AG10803 (cell line): ENCODE measurements at places on chromosomes 11 and 22.

DNA sequence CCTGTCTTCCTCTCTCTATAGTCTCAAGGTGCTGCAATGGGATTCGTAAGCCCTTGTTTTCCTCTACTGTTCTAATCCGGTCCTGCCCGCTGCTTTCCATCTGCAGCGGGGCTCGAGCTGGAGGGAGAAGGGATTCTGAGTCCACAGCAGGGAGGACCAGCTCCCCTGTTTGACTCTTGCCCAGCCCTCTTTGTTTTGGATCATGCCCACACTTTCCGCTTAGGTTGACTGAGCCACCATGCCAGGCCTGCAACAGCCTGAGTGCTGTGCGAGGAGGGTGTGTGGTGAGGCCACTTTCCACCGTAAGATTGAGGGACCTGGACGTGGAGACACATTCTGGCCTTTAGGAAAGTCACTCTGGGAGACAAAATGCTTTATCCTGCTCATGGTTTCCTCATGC, 58.3 kb downstream of the CEP164 start:
- DNase-seq: no peak

DNA sequence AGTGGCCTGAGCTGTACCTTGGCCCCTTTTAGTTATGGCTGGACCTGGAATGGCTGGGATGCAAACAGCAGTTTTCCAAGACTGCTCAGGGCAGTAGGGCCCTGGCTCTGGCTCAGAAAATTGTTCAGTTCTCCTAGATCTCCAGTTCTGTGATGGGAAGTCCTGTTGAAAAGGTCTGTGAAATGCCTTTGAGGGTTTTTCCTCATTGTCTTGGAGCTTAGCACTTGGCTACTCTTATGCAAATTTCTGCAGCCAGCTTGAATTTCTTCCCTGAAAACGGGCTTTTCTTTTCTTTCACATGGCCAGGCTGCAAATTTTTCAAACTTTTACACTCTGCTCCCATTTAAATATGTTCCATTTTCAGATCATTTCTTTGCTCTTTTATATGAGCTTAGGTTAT, 33.2 kb downstream of the OR4A15 start:
- DNase-seq: no peak

DNA sequence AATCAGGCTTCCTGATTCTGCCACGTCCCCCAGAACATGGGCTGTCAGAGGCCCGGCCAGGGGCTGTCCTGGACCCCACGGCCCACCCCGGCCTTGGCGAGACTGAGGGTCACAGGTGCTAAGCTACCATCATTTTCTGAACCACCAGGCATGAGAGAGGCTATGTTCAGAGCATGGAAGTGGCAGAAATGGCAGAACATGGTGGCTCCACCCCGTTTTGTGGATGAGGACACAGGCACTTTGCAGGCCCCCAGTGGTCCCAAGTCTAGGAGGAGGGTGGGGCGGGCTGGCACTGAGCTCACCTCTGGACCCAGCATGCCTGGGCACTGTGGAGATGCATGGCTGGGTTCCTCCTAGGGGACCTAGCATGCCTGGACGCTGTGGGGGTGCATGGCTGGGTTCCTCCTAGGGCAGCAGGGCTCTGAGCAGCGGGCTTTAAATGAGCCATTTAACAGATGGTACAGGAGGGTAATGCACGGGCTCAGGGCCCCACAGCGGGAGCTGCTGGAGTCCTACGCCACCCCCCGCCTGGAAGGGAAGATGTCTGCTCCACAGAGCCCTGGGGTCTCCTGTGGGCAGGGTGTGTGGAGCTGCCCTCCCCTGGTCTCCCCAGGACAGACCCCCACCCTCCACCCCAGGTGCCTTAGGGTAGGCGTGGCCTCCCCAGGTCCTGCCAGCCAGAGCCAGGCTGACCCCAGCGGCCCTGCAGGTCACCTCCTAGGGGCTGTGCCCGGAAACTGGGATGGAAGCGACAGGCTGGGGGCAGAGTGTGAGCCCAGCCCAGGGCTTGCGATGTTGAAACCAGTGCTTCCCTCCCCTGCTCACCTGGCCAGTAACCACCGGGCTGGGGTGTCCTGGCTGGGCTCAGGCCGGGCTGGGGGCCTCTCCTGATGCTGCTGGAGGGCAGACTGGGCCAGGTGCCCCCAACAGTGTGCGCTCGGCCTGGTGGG, 6.1 kb upstream of the MUC5AC start:
- no peak for DNase-seq

- DNase-seq: no peak
Observed at GRCh38 chr22:32864041-32864440, 62.5 kb downstream of the TIMP3 start.

GRCh38 chr11:12139144-12139881, 28.9 kb downstream of the MICAL2 start:
- DNase-seq: peak; percentile 35

DNA sequence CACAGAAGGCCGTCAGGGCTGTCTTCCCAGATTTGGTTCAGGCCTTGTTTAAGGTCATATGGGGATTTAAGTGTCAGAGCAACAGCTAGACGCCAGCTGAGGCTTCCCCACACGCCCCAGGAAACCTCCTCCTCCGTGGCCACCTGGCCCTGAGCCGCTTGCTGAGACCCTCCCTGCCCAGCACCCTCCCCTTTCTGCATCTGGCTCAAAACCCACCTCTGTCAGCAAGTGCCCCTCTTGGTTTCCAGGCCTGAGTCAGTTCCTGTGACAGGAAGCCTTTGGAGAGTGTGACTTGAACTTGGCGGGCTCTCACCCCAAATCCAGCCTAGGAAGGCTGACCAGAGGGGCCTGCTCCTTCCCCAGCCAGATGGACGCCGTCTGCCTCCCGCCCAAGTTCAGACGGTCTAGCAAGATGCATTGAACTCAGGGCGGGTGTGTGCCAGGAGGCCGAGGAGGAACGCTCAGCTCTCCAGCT, 561 bp downstream of the FXYD2 start:
- no peak for DNase-seq

- peak; percentile 29 for DNase-seq
Observed at GRCh38 chr11:64356498-64357411, 2.2 kb upstream of the RPS6KA4 start.

DNA sequence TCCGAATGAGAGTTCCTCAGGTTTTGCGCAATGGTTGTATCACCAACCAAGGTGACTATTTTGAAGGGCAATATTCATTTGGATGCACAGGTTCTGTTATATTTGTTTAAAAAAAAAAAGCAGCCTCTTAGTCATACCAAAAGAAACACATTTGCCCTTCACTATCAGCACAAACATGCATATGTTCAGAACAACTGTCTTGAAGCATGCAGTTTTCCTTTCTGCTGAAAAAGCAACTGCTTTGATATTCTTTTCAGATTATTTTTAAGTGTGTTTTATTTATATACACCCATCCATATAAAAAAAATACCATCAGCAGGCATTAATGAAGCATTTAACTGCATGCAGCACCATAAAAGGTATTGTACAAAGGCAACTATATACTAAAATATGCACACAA, 67.8 kb downstream of the RBFOX2 start:
- no peak for DNase-seq

DNA sequence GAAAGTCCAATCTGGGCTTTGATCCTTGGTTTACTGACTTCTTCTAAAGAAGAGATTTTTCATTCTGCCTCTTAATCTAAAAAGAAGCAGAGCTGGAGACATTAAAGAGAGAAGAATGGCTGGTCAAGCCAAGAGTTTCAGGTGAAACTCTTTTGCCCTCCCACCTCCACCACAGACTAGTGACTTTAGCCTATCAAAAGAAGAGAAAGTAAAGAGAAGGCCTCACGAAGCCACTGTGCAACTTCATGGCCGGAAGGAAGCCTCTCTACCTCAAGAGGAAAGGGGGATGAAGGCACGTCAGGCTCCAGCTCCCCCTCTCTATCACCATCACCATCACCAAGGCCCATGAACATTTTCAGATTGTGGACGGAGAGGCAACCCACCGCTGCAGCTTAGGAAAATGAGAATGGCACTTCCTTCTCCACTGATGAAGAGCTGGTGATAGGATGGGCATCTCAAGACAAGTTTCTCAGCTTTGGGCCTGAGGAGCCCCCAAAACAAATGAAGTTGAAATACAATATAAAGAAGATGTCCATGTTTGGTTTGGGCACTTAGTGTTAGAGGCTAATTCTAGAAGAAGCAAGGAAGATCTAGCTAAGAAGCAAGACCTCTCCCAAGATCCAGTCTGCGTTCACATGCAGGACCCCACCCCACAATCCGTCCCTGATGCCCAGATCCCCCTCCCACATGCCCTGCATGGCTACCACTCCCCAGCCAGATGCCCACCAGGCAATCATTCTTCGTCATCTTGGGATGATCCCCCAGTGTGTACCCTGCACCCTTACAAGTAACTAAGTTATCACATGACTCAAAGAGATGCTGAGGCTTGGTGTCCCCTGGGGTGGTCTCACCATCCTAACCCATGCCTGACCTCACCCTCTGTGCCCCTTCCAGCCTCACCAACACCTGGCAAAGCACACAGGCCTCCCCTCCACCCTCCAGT, 52.6 kb downstream of the IGSF9B start:
- no peak for DNase-seq

DNA sequence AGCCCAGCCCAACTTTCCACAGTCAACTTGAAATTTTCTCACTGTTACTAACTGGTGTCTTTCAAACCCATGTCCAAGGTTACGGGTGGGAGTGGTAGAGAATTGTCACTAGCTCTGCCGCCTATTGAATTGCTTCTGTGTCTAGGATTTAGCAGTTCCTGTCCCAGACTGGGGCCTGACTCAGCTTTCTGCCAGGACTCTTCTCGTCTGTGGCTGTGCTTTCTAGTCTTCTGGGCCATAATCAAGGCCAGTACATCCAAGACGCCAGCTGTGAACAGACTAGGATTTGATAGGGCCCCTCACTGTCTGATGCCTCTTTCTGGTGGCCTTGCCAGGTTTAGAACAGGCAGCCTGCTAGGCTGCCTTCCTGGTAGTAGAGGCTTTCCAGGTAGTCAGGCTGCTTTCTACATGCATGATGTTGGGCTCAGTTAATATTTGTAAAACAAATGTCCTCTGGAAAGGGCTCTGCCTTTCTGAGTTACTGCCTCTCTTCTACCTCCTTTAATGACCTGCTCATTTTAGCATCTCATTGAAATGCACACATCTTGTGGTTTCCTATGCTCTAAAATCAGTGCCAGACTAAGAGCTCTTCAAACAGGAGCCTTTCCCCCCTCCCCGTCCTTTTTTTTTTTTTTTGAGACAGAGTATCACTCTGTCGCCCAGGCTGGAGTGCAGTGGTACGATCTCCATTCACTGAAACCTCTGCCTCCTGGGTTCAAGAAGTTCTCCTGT, 13.1 kb upstream of the HIKESHI start:
- peak; percentile 9 for DNase-seq

DNA sequence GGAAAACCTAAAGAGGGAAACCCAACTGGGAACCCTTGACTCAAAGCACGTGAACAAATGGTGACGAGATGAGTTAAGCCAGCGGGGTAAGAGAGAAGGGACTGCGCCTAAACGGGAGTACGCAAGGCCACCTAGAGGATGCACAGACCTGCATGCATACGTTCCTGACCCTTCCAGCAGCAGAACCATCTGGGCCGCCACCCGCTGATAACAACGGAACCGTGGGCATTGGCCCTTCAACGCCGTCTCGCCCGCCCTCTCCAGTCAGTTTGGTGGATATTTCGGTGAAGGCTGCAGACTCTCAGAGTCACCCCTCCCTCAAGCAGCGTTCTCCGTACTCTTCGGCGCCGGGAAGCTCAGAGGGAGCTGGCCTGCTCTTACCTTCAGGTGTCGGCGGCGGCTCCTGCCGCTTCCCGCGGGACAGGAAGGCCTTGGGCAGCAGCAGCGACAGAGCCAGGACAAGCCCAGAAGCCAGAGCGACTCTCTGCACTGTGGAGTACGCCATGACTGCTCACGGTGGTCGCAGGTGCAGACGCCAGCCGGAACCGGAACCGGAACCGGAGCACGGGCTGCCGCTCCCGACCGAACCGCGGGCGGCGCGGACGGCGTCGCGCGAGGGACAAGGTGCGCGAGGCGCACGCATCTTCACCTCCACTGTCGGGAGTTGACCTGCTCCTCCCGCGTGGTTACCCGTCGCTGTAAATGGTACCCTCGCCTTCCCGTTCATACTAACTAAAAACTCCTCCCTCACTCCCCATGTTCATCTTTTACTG, at the start of gene RIC3:
Gene RIC3 (minus strand): TSS at position 541 of the 773 bp plus-strand sequence. CDS start 36 bp downstream, at position 505.
- DNase-seq: no peak

- DNase-seq: no peak
Observed at GRCh38 chr22:28021116-28021997, 102.3 kb upstream of the PITPNB start.

- DNase-seq: no peak
Observed at GRCh38 chr22:35174401-35175038, 82.8 kb upstream of the HMGXB4 start.

GRCh38 chr11:69167916-69168691, 12.4 kb downstream of the SMIM38 start:
- DNase-seq: peak; percentile 48

DNA sequence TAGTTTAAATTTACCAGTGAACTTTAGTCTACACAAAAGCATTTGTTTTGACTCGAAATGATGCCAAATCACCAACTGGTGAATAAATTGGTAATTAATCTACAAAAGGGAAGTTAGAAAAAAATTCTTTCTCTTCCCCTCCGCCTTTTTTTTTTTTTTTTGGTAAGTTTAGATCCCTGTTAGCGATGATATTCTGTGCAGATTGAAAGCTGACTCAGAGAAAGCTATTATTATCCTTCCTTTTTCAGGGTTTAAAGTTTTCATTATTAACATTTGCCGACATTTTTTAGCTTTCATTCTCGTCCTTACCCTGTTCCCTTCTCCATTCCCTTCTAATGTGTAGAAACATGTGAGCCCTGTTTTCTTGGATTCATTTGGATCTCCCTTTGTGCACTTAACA, 16.8 kb upstream of the NUP160 start:
- peak; percentile 12 for DNase-seq

DNA sequence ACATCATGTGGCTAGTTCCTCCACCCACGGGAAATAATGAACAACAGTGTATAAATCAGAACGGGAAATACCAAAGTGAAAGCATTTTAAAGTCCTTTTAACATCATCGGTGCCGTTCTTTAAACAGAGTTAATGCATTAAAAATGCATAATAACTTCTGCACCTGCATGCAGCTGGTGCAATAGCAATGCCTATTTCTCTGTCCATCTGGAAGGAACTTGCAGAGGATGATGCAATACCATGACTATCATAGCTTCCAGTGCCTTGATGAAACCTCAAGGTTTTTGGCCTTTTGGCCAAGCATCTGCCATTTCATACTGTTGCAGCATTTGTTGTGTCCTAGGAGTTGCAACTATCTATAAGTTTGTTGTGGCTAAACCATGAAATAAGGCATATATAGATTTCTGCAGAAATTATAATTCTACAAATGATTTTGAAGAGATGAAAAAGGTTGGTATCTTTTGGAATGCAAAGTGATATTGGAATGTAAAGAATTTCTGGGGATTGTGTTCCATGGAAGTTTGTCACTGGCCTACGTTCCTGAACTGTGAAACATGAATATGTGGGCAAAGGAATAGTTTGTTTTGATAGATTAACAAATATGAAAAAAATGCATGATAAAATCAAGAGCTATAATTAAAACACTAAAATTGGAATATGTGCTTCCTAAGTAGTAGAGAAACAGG, 9.8 kb upstream of the EIF3F start:
- peak; percentile 97 for DNase-seq
